ENCODE measurements at places on chromosomes 2 and 18.
A peak's percentile ranks its signal among the peaks of the same experiment; 100 is the strongest.

GRCh38 chr2:15561574-15562344, 625 bp upstream of the NBAS start:
- peak; percentile 80 for DNase-seq

DNA sequence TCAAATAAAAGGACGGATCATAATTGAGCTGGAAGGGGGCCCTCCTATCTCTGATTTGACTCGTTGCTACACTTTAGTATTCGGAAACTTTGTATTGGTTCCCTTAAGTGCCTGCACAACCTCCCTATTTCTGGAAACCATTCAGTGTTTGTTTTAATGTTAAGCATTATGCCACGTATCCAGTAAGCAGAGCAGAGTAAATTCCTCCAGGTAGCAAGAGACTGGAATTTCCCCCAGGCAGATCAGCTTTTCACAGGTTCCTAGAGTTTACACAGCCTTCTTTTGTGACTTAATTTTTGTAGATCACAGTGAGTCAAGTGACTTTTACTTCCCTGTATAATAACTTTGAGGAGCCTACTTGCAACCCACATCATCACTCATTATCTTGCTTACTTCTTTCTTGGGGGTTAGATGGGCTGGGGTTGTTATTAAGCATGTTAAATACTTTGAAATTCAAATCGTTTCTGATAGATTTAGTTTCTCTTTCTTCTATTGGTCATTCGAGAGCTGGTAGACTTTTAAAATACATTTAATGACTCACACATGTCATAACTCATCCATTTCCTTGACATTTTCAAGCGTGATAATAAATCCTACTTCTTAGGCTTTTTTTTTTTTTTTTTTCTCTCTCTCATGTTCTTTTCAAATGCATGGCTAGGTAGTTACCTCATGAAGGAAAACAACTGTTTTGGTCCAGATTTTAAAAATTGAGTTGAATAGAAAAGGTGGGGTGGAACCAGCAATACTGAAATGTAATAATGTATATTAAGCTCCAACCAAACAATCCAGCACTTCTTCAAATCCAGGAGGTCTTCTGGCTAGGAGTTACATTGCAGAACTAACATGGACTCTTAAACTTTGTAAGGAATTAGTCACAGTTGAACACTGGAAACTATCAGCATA, 219.3 kb downstream of the NEDD4L start:
- peak; percentile 51 for DNase-seq

DNA sequence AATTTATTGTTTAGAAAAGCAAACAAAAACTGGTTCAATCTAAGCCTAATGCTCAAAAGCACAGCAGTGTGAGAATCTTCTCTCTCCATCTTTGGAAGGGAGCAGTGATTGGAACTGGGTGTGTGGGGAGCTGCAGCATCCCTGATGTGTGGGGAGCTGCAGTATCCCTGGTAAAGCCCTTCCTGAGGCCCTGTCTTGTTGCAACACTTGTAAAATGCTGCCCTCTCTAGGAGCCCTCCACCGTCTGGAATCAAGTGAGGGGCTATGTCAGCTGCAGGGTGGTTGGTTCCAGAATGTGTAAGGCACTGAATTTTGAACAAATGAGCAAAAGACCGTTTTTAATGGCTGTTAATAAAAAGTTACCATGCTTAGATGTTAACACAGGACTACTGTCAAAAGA, 147.7 kb upstream of the RAB12 start:
- DNase-seq, result no peak

DNA sequence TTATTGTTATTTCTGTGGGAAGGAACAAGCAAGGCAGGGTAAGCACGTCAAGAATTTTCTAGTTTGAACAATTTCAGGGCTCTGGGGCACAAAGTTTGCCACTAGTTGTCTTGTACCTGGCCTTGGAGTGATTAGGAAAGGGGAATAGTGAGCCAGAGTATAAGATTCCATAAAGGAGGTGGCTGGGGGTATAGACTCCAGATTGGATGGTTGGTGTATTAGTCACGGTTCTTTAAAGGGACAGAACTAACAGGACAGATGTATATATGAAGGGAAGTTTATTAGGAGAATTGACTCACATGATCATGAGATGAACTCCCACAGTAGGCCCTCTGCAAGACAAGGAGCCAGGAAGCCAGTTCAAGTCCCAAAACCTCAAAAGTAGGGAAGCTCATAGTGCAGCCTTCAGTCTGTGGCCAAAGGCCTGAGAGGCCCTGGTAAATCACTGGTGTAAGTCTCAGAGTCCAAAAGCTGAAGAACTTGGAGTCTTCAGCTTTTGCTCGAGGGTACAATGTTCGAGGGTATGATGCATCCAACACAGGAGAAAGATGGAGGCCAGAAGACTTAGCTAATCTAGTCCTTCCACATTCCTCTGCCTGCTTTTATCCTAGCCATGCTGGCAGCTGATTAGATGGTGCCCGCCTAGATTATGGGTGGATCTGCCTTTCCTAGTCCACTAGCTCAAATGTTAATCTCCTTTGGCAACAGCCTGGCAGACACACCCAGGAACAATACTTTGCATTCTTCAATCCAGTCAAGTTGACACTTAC, 31.5 kb upstream of the PTPRM start:
- no peak for DNase-seq

DNA sequence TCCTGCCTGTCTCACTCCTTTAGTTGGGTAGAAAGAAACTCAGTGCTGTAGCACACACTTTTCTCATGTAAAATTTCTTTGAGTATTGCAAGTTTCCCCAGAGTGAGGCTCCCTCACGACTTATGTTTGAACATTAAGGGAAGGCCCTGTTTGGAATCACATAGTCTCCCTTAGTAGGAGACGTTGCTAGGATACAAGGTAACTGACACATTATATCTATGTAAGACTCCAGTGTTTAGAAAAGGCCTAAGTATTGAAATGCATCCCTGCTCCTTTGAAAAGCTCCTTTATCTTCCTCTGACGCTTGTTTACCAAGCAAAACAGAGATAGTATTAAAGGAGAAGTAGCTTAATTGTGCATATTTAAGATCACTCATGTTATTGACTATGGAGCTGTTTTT, 248.2 kb downstream of the PHLPP1 start:
- no peak for DNase-seq

DNA sequence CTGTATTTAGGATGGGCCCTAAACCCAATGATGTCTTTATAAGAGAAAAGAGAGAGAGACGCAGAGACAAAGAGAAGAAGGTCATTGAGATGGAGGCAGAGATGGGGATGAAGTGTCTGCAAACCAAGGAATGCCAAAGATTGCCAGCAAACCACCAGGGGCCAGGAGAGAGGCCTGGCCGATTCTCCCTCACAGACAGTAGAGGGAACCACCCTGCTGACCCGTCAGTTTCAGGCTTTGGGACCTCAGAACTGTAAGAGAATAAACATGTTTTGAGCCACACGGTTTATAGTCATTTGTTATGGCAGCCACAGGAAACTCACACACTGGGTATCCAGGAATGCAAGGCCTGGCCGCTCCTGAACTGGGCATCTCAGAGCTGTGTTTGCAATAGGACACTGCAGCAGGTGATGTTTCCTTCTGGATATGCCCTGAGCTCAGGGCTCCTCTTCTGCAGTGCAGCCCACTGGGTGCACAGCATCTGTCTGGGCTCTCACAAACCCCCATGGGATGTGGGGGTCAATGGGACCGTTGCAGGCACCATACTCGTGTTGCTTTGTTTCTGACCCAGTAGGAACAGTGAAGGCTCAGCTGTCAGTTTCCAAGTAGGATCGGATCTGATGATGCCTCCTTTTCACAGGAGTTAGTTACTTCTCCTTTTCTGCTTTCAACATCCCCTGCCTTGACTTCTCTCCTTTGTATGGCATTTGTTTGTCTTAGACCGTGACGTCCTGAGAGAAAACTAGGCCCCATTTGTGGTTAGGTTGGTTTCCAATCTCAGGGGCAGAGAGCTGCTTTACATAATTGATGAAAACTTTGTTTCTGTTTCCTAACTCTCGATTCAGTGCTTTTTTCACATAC, 20.8 kb downstream of the PTPN18 start:
- no peak for DNase-seq

- no peak for DNase-seq
Observed at GRCh38 chr2:82275599-82275998, 1971.0 kb upstream of the LRRTM1 start.

DNA sequence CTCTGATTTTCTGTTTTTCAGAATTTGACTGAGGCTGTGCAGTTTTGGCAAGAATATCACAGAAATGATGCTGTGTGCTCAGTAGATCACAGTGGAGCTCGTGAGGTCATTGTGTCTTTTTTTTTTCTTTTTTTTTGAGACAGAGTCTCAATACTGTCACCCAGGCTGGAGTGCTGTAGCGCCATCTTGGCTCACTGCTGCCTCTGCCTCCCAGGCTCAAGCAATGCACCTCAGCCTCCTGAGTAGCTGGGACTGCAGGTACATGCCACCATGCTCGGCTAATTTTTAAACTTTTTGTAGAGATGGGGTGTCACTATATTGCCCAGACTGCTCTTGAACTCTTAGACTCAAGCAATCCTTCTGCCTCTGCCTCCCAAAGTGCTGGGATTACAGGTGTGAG, 203.6 kb downstream of the NCKAP5 start:
- no peak for DNase-seq

- no peak for DNase-seq
Observed at GRCh38 chr2:179952658-179953057, 54.4 kb downstream of the CWC22 start.

DNA sequence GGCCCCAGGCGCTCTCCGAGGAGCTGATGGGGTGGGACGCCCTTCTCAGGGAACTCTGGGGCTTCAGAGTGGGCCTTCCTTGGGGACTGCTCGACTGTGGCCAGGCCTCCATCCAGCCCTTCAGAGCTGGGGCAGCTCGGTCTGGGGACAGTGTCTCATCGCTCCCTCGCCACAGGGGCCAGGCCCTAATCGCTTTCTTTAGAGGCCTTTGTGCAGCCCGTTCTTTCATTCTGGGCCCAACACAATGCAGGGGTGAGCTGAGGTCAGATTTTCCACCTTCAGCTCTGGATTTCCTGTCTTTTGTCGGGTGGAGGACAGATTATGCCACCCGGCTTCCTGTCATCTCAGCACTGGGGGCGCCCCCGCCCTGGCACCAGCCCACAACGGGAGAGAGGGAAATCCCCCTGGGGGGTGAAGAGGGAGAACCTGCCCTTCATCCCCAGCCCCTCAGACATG, 25.2 kb downstream of the MYCN start:
- no peak for DNase-seq

- no peak for DNase-seq
Observed at GRCh38 chr2:206160125-206160806, 571 bp downstream of the EEF1B2 start.

DNA sequence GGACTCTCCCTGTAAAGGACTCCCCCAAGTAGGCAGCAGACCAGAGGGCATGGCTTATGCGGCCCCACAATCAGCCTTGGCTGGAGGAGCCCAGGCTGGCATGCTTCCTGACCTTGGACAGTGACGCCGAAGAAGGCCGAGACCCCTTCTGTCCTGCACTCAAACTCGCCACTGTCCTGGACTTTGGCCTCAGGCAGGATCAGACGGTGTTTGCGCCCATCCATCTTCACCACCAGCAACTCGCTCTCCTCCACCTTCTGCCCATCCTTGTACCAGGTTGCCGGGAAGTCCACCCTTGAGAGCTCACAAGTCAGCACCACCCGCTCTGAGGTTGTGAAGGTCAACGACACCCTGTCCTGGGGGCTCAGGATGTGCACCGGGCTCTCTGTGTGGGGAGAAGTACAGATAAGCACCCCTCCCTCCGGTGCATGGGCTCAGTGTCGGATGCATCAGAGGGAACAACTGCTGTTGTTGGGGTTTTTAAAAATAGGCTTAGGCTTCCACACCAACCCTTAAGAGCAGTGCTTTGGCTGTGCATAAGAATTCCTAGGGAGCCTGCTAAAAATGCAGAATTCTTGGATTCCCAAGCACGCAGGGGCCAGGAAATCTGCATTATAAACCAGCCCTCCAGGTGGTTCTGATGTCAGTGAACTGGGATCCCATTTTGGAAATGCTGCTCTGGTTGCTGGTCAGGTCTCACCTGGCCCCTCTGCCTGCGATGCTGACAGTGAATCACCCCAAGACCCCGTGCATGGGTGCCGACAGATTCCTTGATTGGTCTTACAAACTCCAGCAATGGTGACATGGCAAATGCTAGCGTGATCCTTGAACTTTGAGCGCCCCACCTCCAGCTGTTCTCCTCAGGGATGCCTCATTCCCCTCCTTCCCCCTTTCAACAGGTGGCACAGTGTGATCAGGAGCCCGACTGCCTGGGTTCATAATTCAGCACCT, 5.9 kb downstream of the OBSL1 start:
- no peak for DNase-seq

DNA sequence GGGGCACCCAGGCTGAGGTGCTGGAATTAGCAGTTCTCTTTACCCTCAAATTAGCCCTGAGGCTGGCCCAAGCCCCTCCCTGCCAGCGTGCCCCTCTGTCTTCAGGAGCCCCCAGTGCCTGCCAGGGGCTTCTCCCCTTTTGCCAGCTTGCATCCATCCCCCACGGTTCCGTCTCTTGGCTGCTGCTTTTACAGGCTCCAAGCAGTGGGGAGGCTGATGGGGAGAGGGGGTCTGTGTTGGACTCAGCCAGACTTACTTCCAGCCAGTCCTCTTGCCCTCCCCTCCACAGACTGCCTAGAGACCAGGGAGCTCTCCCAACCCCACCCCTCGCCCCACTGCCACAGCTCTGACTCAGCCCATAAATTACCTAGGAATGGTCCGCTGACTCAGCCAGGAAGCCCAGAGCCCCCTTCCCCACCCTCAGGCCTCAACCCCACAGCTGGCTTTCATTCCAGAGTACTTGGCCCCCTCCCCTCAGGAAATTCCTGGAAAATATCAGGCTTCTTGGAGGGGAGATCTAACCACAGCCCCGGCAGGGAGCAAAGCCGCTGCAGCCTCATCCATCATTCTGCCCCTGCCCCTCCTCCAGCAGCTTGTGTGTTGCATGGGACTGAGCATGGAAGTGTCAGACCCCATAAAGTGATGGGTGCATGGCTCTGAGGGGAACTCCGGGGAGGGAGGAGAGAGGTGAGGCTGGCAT, 184.6 kb downstream of the ZFP36L2 start:
- peak; percentile 99 for DNase-seq

DNA sequence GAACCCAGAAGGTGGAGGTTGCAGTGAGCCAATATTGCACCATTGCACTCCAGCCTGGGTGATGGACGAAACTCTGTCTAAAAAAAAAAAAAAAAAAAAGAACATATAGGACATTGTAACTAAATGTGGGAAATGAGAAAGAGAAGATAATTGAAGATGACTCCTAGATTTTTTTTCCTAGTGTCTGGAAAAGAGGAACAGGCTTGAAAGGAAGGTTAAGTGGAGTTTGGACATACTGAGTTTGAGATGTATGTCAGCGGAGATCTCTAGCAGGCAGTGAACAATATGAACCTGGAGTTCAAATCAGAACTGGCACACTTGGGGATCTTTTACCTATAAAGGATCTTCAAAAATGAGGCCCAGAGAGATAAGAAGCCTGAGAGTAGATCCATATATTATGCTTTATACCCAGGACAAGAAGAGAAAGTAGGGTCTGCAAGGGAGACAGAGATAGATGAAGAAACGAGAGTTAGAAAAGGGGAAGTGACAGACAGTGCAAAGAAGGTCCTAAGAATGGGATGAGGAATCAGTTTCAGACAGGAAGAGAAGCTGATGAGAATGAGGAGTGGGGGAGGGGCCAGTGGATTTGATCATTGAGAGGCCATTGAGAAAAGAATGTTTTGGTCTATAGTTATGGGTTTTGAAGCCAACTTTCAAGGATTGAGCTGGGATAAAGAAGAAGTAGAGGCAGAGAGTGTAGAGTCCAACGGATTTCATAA, 46.9 kb upstream of the CD28 start:
- no peak for DNase-seq

Measured in astrocyte (in vitro differentiated cells and primary cell).